ENCODE measurements at places on chromosomes 7 and 10. TPM values are rescaled to one million over a fixed set of nuclear protein-coding genes. Genes with fewer than 3 reads are reported as not detected.

DNA sequence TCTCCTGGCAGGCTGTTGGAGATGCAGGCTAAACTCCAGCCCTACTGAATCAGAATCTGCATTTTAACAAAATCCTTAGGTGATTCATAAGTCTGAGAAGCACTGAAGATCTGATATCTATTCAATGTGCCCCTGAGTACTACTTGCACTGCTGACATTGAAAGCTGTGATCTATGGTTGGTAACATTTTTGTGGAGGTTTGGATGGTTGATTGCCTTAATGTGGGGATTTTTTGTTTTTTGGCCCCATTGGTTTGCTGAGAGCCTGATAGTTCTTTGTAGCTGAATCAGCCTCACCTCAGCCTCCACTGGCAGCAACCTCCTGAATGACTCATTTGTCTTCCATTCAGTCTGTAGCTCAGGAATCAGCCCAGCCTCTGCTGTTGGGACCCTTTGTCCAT is 14.7 kb upstream of the LRRN3 start:
- DNase-seq, result no peak

- DNase-seq, result peak; percentile 65
Observed at GRCh38 chr7:140512317-140513000, 33.2 kb upstream of the MKRN1 start.

Gene TCF7L2
- 71.2 TPM for total RNA-seq

GRCh38 chr10:26624006-26624405 is 73.5 kb upstream of the PDSS1 start:
- no peak for DNase-seq

DNA sequence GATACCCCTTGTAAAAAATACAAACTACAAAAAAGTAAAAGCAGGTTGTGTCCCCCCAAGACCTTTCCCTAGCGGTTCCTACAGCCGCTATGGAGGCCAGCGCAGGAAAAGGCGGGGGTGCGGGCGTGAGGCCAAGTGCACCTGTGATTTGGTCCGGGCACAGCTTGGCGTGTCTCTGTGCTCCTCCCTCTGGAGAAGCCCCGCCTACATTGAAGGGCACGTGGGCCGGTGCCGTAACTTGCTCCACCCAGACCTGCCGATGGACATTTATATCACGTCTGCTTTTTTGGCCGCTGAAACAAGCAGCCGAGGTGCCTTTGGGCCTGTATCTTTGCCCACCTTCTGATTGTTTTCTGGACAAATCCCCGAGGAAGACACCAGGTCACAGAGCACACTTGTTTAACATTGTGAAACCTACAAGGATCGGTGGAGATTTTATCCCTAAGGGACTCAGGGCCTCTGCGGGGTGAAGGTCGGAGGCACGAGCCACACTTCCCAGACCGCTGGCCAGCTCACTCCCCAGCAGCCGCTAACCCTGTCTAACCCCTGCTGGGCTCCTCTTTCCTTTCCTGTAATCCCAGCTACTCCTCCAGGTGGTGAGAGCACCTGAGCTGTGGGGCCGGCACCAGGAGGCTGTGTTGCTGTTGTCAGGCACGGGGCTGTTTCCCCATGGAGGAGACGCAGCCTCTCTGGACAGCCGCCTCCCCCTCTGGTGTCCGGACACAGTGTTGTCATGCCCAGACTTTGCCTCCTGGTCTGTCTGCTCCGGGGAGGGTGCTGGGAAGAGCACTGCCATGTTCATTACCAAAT is 18.8 kb upstream of the INPP5A start:
- peak; percentile 85 for DNase-seq

Measured in lower lobe of right lung (tissue), 2 donors.